ENCODE measurements at places on chromosomes 6 and 20.

DNA sequence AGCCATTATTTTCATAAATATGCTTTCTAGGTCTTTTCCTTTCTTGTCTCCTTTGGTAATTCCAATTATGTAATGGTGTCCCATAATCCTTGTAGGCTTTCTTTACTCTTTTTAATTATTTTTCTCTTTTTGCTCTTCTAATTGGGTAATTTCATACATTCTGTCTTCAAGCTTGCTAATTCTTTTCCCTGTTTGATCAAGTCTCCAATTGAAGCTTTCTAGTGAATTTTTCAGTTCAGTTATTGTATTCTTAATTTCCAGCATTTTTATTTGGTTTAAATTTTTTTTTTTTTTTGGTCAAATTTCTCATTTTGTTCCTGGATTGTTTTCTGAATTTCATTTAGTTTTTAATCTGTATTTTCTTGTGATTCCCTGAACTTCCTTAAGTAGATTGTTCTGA is 74.9 kb upstream of the UST start:
- no peak for DNase-seq

GRCh38 chr6:149142924-149143429 is 174.5 kb upstream of the TAB2 start:
- no peak for DNase-seq

DNA sequence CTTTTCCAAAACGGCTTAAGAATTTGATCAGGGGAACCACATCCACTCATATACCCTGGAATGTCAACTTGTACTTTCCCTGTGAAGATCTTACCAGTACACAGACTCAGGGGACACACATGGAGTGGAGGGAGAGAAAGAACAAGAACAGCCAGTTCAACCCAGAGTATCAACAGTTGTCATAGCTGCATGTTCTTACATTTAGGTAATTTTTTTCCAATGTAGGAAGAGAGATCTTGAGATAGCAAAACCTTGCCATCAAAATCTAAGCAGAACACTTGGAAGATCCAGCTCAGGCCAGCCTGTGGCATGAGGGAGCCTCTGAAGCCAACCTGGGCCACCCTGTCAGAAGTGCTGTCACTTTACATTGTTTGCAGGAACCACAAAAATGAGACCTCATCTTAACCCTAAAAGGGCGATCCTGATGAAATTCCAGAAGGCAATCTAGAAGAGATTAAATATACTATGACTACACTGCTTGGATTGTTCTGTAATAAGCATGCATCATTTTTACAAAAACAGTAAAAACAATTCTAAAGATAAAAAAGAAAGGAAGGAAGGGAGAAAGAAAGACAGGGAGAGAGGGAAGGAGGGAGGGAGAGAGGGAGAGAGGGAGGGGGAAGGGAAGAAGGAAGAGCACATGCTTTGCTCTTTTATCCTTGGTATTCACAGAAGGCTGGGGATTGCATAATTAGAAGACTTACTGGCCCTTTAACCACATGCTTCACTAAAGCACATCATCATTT is 124.7 kb upstream of the TCF21 start:
- peak; percentile 38 for DNase-seq

DNA sequence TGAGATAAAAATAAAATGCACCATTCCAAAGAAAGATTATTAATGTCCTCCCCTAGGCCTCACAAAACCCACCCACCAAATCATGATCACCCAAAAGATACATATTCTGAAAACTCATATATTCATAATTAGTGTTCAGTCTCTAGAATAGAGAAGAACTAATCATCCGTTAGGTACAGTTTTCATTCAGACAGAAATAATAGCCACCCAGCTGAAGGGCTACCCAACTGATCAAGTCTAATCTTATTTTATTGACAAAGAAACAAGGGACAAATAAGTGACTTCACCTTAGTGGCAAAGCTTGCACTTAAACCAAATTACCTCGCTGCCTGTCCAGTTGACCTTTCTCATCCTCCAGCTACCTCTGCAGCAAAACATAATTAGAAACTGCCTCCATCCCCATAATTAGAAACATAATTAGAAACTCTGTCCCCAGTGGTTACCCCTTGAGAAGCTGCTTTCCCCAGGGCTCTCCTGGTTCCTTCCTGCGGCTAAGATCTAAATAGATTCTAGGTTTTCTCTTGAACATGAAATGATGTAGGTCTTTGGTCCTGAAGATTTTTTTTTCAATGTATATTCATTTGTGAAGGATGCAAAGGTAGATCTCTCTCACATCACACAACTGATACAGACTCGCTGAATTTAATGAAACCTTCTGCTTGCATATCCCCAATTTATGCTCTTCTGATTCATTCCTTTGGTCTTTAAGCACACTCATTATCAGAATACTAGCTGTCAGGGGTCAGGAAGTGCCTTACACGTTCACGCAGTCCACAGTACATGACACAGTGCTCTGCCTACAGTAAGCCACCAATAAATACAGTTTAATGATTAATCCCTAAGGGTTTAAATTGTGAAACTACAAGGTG is 46.3 kb downstream of the HBS1L start:
- DNase-seq, result no peak

DNA sequence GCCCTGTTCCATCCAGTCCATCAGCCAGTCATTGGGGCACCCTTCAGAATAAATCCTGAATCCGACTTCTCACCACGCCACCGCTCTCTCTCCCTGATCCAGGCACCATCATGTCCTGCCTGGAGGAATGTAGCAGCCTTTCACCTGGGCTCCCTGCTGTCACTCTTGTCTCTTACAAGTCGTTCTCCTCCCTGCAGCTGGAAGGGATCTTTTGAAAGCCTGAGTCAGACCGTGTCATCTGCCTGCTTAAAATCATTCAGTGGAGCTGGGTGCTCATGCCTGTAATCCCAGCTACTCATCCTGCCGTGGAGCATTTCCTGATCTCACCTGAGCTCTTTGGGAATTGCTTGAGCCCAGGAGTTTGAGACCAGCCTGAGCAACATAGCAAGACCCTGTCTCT is 19.2 kb upstream of the KCNG1 start:
- no peak for DNase-seq

DNA sequence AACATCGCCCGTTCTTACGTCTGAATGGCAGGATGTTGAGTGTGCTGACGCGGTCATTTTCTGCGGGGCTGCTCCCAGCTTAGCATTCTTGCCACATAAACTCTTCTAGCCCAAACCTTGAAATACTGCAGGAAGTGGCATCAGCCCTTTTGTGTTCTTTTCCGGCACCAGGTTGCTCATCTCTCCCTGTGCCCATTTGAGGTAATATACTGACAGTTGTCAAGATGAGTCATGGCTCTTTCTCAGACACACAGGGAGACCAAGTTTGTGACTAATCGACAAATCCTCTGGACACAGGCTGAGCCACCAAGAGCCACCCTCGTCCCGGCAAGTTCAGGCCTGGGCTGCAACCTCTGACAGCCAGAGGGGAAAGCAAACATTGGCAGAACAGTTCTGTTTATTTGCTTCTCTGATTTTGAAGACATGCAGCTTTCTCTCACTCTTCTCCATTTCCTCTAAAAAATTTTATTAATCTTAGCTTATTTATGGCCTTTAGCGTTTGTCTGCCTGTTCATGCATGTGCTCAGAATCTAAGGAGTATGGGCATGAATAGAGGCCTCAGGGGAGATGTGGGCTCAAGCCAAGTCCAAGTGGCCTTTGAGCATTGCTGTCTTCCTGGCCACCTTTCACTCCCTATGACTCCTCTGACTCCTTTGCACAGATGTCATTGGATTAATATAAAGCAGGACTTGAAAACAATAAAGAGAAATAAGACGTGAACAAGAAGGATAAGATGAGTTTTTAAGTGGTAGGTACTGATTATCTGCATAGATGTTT is 328.2 kb upstream of the JAG1 start:
- no peak for DNase-seq

- DNase-seq, result no peak
Observed at GRCh38 chr6:53888931-53889330, 94.1 kb downstream of the LRRC1 start.

- DNase-seq, result no peak
Observed at GRCh38 chr6:125196613-125197012, 43.0 kb downstream of the TPD52L1 start.

- DNase-seq, result no peak
Observed at GRCh38 chr6:31057426-31058003, 47.2 kb downstream of the MUC22 start.

GRCh38 chr20:16714242-16714641 is 15.6 kb upstream of the SNRPB2 start:
- no peak for DNase-seq

DNA sequence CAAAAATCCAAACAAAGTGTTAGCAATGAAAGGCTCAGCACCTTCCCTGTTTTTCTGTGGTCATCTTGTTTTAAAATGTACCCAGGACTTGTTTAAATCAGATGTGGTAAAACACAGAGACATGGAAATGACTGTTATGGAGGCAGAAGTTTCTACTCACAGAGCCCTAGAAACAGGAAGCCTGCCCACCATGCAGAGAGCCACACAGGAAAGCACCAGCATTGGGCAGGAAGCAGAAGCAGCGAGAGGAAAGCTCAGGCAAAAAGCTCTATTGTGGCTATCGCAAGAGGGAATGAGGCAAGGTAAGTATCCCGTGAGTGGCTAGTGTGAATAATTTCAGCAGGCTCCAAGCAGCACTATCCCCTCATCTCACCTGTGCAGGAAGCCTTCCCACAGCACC is 42.8 kb downstream of the GPR6 start:
- DNase-seq, result no peak

- DNase-seq, result no peak
Observed at GRCh38 chr6:121848523-121849255, 413.2 kb downstream of the GJA1 start.

DNA sequence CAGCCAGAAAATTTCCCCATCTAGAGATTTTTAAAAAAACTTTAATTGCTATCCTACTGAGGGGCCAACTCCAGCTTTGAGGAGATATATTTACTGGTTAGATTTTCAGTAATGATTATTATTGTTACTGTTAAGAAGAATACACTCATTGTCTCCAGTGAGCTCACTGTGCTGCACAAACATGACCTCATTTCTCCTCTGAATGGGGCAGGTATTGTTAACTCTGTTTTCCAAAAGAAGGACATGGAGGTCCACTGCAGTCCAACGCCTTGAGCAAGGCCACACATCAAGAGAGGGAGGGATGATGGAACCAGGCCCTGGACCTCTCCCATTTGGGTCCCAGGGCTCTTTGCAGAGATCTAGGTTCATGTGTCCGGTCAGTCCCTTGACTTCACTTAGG is 13.9 kb upstream of the SCUBE3 start:
- DNase-seq, result no peak

- no peak for DNase-seq
Observed at GRCh38 chr6:133891149-133891926, 2.4 kb downstream of the TCF21 start.

DNA sequence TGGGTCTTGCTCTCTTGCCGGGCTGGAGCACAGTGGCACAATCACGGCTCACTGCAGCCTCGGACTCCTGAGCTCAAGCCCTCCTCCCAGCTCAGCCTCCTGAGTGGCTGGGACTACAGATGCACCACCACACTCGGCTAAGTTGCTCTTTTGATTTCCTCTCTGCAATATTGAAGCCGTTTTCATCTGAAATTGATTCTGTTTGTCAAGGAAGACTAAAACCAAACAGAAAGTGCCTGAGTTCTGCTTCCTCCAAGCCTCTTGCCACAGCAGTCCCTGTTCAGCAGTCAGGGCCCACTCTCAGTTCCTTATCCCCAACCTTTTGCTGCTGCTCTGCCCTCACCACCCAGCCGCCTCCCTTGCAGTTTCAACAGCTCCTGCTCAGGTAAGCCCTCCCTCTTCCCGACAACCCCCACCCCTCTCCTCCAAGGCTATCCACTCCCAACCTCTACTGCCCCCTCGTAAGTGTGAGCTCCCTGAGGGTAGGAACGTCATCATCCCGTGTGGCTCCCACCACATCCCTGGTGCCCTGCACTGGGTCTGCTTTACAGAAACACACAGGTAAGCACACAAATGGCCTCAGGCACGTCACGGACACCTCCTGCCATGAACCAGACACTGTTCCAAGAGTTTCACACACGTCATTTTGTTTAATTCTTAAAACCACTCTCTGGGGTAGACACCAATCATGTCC is 70.7 kb upstream of the TAB2 start:
- no peak for DNase-seq

All from AG09319 (cell line).